Effector CD8-positive, alpha-beta T cell (primary cell): ENCODE measurements at places on chromosomes 1 and 21.

DNA sequence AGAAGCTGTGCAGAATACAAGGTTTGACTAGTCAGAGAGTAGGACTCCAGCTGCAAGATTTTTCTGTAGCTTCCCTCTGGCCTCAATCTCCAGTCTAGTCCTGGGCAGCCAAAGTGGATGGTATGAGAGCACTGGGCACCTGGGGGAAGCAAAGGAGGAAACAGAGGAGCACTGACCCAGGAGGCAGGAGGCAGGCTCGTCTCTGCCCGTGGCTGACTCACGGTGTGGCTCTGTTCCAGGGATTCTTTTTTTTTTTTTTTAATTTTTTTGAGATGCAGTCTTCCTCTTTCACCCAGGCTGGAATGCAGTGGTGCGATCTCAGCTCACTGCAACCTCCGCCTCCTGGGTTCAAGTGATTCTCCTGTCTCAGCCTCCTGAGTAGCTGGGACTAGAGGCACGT is 4.1 kb upstream of the NPPB start:
- no peak for DNase-seq

DNA sequence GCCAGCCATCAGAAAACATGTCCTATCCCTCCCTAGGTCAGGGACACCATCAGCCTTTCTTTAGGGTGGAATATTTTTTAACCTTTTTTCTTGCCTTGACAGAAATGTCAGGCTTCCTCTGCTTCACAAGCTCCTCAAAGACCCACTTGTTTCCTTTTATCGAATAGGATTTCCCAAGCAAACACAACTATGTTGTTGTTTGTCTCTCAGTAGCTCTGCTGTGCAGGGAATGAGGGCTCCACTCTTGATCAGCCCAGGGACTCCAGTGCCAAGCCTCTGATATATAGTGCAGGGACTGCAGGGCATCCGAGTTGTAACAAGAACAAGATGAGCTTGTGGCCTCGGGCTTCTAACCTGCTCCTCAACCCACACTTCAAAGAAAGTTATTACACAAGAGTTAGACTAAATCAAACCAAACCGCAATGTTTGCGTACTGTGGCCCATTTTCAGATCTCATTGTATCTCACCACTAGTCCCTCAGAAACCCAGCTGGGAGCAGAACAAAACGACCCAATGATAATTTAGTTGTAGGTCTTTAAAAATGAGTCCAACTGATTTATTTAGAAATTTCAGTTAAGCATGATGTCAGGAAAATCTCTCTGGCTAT is 108.1 kb downstream of the ATG4C start:
- DNase-seq: no peak

- DNase-seq: no peak
Observed at GRCh38 chr1:15900662-15901279, 53.3 kb downstream of the SPEN start.

- DNase-seq: no peak
Observed at GRCh38 chr1:53693339-53693738, 45.6 kb downstream of the GLIS1 start.

- no peak for DNase-seq
Observed at GRCh38 chr21:31339721-31340120, 4.3 kb downstream of the TIAM1 start.
